ENCODE measurements at places on chromosomes 3 and 15.

GRCh38 chr15:47717036-47717612 lies at the start of gene SEMA6D:
TSS of gene SEMA6D (plus strand) at chr15:47717505. CDS start at chr15:47759799, 42,294 bp downstream.
- no peak for DNase-seq

DNA sequence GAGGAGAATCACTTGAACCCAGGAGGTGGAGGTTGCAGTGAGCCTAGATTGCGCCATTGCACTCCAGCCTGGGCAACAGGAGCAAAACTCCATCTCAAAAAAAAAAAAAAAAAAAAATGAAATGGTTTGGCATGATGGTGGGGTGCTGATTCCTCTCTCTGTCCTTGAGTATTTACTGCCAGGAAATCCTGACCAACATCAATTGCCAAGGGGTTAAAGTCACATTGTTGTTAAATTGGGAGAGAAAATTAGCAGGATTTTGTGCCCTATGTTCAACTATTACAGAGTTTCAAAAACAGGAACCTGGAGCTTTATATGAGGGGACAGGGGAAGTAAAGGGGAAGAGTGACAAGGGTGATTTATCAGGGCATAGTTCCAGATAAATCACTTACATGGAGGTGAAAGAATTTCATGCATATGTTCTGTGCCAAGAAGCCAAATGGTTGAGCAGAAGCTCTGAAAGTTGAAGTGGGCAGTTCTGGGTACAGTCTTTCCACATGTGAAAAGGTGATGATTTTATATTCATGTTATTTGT lies 70.5 kb upstream of the TSEN2 start:
- DNase-seq: no peak

- DNase-seq: no peak
These were observed 71.1 kb upstream of the CLDN18 start for GRCh38 chr3:137938876-137939275.

DNA sequence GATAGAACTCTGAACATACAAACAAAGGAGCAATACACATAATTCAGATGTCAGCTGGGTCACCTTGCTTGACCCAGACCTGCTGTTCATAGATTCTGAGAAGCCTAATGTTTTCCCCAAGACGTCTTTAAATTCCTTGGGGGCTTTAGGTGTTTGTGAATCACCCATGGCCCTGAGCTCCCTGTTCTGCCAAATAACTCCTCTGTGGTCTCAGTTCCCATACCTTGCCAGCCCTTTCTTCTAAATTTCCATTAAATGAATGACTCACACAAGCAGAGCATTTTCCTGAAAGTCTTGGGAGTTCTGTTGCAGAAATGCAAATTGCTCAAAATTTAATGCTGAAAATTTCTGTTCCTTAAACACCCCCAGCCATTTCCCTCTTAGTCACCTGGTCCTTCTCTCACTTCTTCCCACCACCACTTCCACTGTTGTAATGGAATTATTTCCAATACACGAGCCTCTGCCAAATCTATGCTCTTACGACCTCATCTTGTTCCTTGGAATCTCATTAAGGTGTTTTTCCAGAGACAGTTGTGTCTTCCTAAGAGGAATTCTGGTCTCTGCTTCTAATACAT lies 33.4 kb upstream of the PSMD6 start:
- no peak for DNase-seq

DNA sequence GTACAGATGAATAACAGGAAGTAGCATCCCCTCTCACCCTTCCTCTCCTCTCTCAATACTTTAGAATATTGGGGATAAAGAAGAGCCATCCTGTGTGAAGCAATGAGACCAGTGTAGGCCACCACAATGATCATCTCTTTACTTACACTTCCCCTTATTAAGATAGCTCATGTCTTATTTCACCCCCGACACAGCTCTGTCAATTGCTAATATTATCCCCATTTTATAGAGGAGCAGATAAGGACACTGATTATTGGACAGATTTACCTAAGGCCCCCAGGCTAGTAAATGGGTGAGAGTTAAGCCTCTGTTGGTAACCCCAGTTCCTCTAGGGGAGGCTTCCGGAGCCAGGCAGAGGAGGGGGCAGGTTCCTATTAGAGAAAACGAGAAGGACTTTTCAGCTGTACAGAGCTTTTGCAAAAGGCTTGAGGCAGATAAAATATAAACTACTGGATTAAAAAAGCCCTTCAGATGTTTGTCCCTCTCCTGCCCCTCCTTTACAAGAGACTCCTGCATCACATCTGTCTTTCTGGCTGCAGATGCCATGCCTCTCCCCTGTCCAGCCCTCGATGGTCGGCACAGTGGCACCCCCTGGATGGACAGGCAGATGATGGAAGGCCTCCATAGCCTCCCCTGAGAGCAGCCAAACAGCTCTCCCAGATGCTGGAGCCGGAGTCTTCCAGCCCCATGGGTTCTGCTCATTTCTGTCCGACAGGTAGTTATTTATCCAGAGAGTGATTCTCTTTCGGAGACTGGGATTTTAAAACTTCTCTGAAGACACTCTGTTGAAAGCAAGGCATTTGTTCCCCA lies 49.4 kb upstream of the LCTL start:
- DNase-seq: no peak

DNA sequence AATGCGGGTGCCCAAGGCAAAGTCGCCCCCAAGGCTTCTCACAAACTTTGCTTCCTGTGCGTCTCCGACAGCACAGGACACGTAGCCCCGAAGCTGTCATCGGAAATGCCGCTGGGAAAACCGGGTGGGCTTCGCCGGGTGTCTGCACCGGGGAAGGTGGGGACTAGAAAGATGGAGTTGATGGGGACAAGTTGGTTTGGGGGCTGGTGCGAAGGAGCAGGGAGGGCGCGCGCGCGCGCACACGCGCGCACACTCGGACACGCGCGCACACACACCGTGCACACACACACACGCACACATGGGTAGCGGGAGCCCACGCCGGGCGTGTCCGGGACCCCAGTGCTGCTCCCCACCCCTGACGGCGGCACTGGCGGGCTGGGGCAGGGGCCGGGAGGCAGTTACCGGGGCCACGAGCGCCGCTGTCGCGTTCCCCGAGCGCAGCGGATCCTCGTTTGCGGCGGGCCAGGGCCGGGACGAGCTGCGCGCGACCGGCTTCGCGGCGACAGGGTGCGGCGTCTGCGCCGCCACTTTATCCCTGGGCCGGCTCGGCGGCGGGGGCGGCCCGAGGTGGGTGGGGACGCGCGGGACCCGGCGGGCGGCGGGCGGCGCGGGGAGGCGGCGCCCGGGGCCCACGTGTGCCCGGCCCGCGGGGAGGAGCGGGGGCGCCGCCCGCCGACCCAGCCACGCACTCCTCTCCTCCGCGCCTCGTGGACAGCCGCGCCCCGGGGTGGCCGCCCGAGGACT lies 539 bp upstream of the MGLL start:
- no peak for DNase-seq

DNA sequence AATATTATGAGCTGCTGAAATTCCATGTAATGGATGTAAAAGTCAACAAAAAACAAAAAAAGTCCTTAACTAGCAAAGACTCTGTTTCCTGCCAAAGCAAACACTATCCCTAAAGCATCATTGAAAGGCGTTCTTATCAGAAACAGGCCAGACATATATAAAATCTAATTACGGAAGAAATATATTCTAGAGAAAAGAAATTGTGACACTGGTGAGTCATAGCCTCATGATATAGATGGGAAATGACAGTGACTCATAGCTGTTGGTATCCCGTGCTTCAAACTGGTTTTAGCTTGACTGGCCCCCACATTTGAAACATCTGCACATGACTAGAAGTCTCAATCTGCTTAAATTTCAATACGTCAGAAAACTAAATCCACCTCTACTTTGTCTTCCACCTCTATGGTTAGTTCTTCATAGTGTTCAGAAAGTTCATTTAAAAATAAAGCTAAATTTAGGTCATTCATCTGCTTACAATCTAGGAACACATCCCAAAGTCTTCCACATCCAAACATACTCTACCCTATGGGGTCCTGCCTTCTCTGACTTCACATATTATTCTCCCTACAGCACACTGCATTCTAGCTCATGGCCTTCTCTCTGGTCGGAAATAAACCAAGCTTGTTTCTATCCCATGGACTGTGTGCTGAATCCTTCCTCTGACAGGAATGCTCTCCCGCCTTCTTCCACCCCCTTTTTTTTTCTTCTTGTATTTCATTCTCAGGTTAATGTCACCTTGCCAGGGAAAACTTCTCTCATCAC lies 456.3 kb upstream of the ARRDC4 start:
- DNase-seq: no peak

DNA sequence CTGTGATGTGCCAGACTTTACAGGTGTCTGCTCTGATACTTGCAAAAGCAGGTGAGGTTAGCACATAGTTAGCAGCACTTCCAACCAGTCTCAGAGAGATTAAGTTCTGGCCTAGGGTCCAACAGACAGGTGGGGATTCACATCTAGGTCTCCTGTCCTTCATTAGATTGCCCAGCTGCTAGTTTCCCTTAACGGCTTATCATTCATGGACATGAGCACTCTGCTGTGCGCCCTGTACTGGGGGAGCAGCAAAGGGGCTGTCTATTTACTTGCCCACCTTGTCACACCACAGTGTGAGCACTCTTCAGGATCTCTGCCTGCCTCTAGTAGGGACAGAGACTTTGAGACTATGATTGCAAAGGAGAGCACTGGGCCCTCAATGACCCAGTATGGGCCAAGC lies 8.7 kb downstream of the SPSB4 start:
- DNase-seq: no peak

DNA sequence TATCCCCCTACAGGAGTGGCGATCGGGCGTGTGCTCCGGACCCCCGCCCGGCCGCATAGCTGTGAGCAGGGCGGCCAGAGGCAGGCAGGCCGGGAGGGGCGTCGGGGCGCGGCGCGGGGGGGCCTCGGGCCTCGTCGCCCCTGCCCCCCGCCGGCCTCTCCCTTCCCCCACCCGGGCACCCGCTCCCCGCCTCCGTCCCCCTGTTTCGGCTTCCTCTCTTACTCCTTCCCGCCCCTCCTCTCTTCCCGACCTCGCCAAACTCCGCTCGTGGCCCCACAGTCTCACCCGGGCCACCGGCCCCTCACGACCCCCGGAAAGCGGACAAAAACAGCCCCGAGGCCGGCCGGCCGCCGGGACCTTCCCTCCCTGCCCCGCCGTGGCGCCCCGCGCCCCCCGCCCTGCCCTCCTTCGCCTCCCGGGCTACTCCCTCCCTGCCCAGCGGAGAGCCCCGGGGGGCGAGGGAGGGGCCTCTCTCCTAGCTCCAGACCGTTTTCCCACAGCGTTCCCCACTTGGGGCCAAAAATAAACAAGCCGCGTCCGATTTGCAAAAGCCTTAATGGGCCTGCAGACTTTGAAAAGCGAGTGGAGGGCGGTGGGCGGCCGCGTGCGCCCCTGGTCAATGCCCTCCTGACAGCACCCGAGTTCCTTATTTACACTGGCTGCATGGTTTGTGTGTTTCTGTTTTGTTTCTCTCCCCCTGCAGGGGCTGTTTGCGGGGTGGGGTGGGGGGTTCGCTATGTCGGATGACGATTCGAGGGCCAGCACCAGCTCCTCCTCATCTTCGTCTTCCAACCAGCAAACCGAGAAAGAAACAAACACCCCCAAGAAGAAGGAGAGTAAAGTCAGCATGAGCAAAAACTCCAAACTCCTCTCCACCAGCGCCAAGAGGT lies 1.0 kb downstream of the UBE2E1 start:
- no peak for DNase-seq

- no peak for DNase-seq
These were observed 157.4 kb upstream of the SOX2 start for GRCh38 chr3:181554233-181554765.

- no peak for DNase-seq
These were observed 1.8 kb upstream of the MESD start for GRCh38 chr15:80991421-80991820.

DNA sequence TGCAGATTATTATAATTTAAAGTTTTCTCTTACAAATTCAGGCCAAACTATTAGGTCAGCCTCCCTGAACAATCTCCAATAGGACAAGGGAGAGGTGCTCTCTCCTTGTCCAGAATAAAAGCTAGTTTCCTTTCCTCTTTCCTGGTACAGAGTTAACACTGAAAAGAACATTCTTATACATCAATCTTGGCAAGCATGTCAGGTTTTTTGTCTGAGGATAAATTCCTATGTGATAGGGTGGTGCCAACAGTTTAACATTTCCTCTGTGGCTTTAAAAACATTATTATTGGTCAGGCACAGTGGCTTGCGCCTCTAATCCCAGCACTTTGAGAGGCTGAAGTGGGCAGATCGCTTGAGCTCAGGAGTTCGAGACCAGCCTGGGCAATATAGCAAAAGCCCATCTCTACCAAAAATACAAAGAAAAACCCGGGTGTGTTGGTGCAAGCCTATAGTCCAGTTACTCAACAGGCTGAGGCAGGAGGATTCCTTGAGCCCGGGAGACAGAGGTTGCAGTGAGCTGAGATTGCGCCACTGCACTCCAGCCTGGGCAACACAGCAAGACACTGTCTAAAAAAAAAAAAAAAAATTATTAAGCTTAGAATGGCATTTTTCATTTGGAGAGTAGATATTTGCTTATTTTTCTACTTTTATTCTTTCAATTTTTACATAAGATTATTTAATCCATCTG lies 13.7 kb upstream of the ULK4 start:
- DNase-seq: no peak

DNA sequence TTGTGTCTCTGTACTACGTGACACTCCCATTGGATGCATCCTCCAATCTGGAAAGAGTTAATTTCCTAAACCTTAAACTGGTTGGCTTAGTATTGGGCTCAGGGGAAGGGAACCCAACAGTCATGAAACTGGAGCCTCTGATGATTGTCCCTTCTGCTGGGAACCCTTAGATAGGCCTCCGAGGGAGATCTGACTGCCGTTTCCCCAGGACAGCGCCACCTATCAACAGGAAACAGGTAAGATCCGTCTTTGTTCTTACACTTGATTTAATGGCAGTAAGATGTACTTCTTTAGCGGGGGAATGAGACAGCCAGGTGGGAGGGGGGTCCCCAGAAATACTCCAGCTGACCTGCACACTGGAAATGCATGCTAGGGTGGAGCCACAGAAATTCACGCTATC lies 1749.6 kb downstream of the SI start:
- DNase-seq: no peak

DNA sequence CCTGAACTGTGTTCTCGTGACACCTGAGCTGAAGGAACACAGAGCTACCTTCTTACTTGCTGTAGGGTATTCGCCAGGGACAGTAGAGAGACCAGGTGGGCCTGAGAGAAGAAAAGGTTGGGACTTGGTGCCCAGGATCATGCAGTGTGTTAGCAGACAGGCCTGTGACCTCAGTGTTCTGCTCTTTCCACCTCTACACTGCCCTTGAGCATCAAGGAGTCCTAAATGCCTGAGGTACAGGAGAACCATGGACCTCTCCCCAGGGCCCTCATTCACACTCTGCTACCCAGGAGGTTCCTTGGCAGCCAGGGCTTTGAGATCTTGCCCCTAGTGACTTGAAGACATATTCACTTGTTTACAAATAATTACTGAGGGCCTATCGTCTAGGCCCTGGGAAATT lies 22.2 kb upstream of the JMJD7 start:
- DNase-seq: no peak
